ENCODE measurements at places on chromosomes 7 and 10.

DNA sequence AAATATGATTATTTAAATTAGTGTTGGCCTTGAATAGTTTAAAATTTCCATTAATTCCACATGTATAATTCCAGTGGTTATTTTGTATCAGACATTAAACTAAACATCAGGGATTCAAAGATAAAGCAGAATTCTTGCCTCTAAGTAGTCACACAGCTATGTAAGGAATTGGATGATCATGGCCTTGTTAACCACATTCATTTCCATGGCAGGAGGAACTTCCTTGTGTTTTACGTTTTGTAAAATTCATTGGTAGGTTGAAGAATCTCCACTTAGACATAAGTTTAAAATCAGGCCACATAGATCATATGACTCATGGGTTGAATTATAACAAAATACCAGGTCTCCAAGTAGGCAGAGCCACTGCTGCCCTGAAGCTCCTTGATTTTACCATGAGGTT, 289.7 kb downstream of the PLXDC2 start:
- DNase-seq, result no peak

DNA sequence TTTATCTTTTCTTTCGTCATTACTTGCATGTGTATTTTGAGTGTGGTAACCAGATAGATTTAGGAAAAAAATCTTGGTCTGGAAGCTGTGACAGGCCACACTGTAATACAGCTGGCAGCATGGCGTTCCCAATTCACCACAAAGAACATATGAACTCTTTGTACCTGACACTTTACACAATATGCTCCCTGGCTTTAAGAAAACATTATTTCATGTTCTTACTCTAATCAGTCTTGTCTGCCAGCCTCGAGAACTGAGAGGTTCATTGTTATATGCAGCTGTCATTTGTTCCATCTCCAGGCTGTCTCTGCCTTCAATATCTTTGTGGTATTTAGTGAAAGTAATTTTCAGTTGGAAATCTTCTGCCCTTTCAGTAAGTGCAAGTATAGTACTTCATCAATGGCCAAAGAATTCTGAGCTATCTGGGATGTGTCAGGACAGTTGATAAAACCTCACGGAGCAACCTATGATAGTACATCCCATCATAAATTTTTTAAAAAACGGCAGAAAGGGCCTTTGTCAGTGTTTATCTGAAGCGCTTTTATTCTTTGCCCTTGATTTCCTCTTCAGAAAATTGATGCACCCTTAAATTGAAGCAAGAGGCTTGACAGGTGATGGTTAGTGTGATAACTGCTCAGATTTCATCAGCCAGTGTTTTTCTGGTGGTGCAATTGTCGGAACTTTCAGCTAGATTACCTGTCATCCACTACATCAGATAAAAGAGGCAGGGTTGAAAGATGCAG, 146.3 kb upstream of the SP8 start:
- DNase-seq, result no peak

- no peak for DNase-seq
Measured at GRCh38 chr10:123945325-123945920, 53.8 kb upstream of the CPXM2 start.

- DNase-seq, result no peak
Measured at GRCh38 chr7:27220440-27220955, 20.6 kb upstream of the HOXA13 start.

- DNase-seq, result no peak
Measured at GRCh38 chr10:132493756-132494290, 43.8 kb upstream of the INPP5A start.

GRCh38 chr10:31171402-31172083, 139.9 kb upstream of the ZNF438 start:
- DNase-seq, result no peak

- no peak for DNase-seq
Measured at GRCh38 chr7:116166156-116166555, 44.2 kb upstream of the TES start.

DNA sequence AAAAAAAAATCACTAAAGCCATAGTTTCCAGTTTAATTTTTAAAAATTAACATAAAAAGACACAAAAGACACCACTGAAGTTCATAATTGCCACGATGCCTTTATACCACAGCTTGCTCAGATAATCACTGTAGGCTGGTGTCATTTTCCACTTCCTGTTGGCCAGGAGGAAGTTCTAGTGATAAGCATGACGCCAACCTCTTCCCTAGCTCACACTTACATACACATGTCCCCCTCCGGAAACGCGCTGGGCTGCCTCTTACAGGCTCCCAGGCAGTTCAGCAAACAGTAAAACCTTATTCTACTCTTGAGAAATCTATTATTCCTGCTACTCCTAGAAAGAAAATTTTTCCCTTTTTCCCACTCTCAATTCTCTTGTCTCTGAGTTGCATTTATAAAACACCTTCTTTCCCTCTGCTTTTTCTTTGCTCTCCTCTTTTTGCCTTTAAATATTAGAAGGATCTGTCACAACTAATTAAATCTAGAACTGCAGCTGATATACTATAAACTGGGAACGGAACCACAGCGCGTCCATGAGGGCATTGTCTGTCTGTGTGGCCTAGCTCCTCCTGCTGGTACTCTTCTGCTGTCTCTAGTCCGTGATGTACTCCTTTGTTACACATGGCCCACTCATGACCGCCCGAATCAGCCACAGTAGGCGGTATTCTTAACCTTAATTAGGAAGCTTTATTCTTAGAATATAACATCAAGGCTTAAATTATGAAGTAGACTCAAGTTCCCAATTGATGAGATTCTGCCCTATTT, 664.9 kb downstream of the CNTNAP2 start:
- DNase-seq, result peak; percentile 26

GRCh38 chr10:74681917-74682627, 144.3 kb upstream of the KAT6B start:
- no peak for DNase-seq

GRCh38 chr10:17423632-17424186, 30.7 kb downstream of the ST8SIA6 start:
- DNase-seq, result no peak

- peak; percentile 56 for DNase-seq
Measured at GRCh38 chr10:69449841-69450240, 1.4 kb upstream of the TSPAN15 start.

- no peak for DNase-seq
Measured at GRCh38 chr10:3692387-3692999, 92.5 kb downstream of the KLF6 start.

- DNase-seq, result no peak
Measured at GRCh38 chr10:65235266-65235665, 1690.6 kb upstream of the LRRTM3 start.
